SK-N-MC (cell line): ENCODE measurements at places on chromosomes 13 and 19.

GRCh38 chr13:93220073-93220472, 6.5 kb upstream of the GPC6 start:
- no peak for DNase-seq

DNA sequence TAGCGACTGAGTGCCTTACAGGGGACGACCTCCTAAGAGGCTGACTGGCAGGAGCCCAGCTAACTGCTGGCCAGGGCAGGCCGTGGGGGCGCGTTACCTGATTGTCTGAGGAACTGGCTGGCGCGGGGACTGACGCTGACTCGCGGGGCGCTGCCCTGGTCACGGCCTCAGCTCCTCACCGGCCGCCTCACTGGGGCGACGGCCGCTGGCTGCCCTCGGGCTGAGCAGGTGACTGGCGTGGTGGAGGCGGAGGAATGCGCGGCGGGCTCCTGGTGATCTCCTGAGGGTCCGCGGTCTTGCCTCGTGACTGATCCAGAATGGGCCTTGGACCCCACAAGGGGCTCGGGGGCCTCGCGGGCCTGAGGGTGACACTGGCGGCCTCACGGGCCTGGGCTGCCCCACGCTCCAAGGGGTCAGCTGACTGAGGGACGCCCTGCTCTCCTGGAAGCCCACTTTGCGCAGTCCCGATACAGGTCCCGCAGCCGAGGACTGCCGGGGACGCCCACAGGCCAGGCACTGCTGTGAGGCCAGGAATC, 39.3 kb downstream of the SIGLEC7 start:
- no peak for DNase-seq

DNA sequence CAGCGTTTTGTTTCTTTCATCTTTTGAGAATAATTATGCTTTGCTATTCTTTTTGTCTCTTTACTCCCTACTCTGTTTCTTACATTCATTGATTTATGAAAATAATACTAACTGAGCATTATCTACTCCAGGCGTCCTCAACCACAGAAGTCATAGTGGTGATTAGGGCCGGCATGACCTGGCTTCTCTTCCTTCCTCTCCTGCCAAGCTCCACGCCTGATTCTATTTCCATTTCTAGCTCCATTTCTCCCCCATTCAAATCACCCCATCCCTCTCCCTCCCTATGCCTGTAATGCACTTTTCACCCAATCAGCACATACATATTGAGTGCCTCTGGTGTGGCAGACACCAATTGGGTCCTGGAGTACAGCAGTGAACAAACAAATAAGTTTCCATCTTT, 183.2 kb upstream of the GPR12 start:
- DNase-seq: no peak

GRCh38 chr13:35500144-35500543, 23.7 kb upstream of the MAB21L1 start:
- DNase-seq: no peak

- no peak for DNase-seq
Observed at GRCh38 chr13:50616101-50616500, 227.4 kb downstream of the DLEU7 start.

- no peak for DNase-seq
Observed at GRCh38 chr19:48962029-48962848, 2.9 kb upstream of the FTL start.

DNA sequence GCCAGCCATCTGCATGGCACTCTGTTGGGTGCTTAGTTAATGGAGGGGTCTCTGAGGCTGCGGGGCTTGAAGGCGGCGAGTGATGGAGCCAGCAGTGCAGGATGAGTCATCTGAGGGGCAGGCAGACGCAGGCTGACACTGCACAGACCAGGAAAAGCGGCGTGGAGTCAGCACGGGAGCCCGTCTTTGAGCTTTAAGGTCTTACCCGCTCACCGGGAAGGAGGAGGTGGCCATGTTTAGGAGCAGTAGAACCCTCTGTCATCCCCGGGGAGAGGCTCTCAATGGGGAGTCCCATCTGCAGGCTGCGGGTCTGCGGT, 13.1 kb downstream of the NAXD start:
- no peak for DNase-seq

GRCh38 chr19:40948580-40949299, 42.3 kb upstream of the CYP2B6 start:
- DNase-seq: no peak

GRCh38 chr13:109733550-109733949, 52.8 kb downstream of the IRS2 start:
- DNase-seq: no peak

DNA sequence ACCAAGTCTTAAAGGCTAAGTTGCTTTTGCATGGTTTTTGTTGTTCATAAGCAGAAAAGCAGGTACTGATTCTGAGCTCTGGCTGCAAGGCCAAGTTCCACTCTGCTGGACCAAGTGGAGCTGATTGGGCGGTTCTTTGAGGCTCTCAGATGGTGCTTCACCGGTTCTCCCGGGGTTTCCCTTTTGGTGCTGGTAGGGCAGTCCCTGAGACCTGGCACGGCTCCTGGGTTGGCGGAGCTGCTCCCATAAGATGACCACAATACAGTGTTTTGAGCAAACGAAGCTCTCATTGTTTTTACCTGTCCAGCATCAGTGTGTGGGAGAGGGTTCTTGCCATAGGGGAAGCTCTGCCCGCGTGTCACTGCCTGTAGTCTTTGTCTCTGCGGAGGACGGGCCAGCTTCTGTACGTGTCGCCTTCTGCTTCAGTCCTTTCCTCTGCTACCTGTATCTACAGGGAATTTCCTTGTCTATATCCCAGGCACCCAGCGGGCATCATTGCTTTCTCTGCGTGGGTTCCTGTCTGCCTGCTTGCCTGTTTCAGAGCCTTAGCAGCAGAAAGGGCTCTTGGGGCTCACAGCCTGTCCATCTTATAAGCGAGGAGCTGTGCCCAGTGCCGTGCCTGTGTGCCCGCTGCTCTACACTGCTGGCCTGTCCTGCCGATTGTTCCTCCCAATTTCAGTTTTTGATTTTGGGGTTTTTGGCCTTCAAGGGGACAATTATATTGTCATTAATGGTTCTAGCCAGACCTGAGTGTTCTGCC, 2.3 kb downstream of the U2AF2 start:
- no peak for DNase-seq

DNA sequence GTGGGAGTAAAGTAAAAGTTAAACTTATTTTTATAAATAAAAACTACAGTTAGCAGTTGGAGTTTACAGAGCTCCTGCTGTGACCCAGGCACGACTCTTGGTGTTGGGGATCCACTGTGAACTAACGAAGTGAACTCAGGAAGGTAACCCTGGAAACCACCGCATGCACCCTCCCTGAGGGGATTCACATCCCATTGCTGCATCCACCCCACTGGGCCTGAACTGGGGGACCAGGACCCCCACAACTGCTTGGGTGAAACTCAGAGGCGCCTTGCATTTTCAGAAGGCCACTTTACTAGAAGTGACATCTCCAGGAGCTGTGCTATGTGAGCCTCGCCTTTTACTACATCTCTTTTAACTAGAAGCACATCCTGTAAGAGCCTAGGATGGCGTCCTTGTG, 166.4 kb downstream of the TEX29 start:
- DNase-seq: no peak

DNA sequence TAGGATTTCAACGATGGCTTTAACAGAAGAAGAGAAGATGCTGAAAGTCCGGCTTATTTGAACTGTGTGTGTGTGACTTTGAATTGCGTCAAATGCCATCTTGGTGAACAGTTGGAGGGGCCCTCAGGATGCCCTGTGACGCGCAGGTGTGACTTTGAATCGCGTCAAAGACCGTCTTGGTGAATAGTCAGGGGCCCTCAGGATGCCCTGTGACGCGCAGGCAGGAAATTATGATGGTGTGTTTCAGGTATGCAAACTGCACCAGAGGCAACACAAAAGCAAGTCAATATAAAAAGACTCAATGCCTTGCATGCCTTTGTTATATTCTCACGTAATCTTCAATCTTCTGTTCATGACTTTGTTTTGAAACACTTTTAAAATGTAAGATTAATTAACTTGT, 29.2 kb downstream of the ATP11A start:
- no peak for DNase-seq

DNA sequence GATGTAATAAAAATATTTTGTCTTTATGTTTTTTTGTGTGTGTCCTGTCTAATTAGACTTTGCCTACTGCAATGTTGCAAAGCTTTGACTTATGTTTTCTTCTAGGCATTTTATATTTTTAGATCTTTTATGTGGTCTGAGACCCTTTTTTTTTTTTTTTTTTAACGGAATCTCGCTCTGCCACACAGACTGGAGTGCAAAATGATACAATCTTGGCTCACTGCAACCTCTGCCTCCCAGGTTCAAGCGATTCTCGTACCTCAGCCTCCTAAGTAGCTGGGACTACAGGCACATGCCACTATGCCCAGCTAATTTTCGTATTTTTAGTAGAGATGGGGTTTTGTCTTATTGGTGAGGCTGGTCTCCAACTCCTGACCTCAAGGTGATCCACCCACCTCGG, 8.5 kb upstream of the ZNF304 start:
- DNase-seq: no peak

DNA sequence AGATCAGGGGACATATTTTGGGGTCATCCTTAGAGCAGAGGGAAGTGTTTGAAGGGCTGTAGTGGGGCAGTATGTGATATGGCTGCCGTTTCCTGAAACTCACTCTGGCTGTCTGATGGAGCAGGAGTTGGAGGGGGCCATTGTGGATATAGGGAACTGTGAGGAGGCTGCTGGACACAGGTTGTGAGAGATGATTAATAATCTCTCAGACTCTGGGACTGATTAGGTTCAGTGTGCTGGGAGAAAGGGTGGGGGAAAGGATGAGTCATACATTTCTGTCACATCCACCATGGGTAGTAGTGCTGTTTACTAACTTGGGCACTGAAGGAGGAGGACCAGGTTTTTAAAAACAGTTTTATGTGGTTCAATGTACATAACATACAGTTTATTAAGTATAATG, 4.8 kb downstream of the B3GLCT start:
- DNase-seq: no peak

GRCh38 chr19:28076628-28077027, 1136.3 kb downstream of the UQCRFS1 start:
- no peak for DNase-seq

DNA sequence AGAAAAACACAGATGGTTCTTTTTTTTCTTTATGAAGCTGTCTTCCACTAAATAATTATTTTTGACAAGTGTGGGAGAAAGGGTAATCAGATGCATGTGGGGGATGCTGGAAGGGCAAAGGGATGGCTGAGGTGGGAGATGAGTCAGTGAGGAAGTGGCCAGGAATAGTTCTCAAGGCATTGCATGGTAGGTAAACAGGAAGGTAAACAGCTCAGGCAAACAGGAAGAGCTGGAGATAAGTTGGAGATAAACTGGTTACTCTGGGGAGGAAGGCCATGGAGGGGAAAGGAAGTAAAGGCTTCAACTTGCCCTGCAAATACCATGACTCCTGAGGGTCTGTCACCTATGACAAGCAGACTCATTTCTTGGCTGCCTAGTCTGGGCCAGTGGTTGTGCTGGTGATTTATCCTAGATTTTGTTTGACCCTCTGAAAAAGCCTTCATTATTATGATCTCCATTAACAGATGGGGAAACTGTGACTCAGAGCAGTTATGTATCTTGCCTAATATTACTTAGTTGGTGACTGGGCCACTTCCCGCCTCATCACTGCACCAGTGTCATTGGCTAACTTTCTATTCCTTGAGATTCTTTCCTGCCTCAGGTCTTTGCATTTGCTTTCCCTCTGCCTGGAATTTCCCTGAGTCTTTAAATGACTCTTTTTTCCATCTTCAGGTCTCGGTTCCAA, 17.1 kb downstream of the ACTL9 start:
- no peak for DNase-seq

DNA sequence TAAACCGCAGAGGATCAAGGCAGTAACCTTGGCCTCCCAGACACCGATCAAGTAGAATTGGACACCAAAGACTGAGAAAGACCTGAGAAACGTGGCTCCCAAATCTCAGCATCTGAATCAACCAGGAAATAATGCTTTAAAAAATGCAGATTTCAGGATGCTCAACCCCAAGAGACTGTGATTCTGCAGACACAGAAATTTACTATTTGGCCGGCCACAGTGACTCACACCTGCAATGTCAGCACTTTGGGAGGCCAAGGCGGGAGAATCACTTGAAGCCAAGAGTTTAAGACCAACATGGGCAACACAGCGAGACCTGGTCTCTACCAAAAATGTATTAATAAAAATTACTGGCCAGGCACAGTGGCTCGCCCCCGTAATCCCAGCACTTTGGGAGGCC, 6.2 kb downstream of the ABCC4 start:
- DNase-seq: no peak

GRCh38 chr19:32750441-32751055, 31.0 kb downstream of the TDRD12 start:
- DNase-seq: no peak

GRCh38 chr13:84315527-84315926, 433.3 kb upstream of the SLITRK1 start:
- DNase-seq: no peak

GRCh38 chr13:50286324-50286723, 271.1 kb downstream of the KCNRG start:
- DNase-seq: no peak

DNA sequence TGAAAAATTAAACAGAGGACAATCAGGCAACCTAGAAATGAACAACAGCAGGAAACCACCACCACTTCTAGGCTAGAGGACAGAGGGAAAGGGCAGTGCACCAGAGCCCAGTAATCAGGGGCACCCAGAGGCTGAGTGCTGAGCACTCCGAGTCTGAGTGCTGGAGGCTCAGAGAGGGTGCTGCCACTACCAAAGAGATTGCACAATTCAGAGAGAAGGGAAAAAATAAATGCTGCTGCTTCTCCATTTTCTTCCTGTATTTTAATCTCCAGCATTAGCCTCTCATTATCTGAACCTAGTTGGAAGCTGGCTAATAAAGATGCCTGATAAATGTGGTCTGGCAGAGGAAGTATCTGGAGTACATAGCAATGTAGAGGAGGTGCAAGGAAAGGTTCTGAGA, 11.8 kb upstream of the ZNF175 start:
- no peak for DNase-seq

GRCh38 chr13:101691341-101691860, 238.9 kb downstream of the ITGBL1 start:
- DNase-seq: no peak

DNA sequence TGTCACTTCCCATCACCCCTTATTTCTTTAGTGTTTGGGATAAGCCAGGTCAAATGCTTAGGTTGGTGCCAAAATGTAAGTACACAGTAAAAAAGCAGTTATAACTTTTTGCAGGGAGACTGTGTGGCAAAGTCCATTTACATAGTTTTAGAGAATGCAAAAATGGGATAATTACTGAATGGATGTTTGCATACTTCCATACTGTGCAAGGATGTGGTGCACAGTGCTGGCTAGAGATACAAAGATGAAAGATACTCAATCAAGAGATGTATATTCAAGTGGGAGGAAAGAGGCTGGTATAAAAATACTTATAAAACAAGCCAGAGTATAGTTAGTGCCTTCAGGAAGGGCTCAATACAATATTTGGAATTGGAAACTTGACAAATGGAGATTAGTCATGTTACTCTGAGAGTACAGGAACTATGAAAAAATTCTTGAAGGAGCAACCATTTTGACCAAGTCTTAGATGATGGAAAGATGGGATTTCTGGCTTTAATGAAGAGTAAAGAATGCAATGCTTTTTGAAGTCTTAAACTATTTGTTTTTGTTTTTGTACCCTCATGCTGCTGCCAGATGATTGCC, 8.0 kb downstream of the PDS5B start:
- DNase-seq: no peak

- no peak for DNase-seq
Observed at GRCh38 chr19:6710273-6711077, 10.0 kb downstream of the C3 start.

GRCh38 chr13:81051873-81052272, 710.9 kb upstream of the SPRY2 start:
- no peak for DNase-seq

GRCh38 chr13:26019251-26019650, 32.6 kb downstream of the SHISA2 start:
- no peak for DNase-seq
